ENCODE measurements at places on chromosomes 12 and 14.

- no peak for DNase-seq
Measured at GRCh38 chr12:56838621-56839488, 75.7 kb downstream of the HSD17B6 start.

DNA sequence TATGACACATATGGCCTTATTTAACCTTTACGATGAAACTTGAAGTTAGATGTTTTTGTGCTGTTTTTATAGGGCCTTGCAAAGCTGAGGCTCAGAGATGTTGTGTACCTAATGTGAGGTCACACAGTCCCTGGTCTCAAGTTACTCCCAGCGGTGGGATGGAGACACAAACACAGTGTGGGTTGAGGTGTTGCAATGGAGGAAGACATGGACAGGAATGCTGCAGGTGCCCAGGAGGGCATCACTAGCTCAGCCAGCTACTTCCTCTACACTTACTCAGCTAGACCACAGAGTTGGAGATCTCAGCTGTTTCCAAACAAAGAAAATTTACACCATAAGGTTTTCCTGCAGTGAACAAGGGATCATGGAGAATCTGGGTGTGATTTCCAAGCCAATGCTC lies 15.5 kb downstream of the LHX5 start:
- DNase-seq, result no peak

- no peak for DNase-seq
Measured at GRCh38 chr12:113133666-113134065, 1.9 kb downstream of the RASAL1 start.

GRCh38 chr12:130177635-130178242 lies 15.5 kb downstream of the FZD10 start:
- DNase-seq, result no peak

DNA sequence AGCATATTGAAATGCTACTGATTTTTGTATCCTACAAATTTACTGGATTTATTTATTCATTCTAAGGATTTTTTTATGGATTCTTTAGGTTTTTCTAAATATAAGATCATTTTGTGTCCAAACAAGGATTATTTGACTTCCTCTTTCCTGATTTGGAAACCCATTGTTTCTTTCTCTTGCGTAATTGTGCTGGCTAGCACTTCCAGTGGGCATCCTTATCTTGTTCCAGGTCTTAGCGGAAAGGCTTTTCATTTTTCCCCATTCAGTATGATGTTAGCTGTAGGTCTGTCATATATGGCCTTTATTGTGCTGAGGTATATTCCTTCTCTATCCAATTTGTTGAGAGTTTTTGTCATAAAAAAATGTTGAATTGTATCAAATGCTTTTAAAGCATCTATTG lies 57.2 kb upstream of the RHOJ start:
- DNase-seq, result no peak

GRCh38 chr14:66420251-66421006 lies 65.7 kb upstream of the CCDC196 start:
- DNase-seq, result no peak

- no peak for DNase-seq
Measured at GRCh38 chr12:67928621-67929383, 60.4 kb upstream of the IFNG-AS1 start.

GRCh38 chr12:94954029-94954685 lies 49.3 kb downstream of the NDUFA12 start:
- no peak for DNase-seq

Data from renal cortex interstitium (tissue), 15 donors.